Esophagus muscularis mucosa (tissue), 4 donors: ENCODE measurements at places on chromosomes 13 and 19. TPM values are rescaled to one million over a fixed set of nuclear protein-coding genes. Genes with fewer than 3 reads are reported as not detected.

ACP7 gene
- not detected for total RNA-seq

GRCh38 chr13:53028063-53028462 is 550 bp upstream of the OLFM4 start:
- H3K36me3 ChIP-seq = no peaks in the 10 kb centered on the region
- H3K4me1 ChIP-seq = no peaks in the 10 kb centered on the region
- no peak for DNase-seq
- H3K4me3 ChIP-seq = no peak overlapping the region
- H3K27ac ChIP-seq = no peak overlapping the region

STX10 gene
- 62.6 TPM for total RNA-seq

GRCh38 chr13:42478531-42479156 is 95.3 kb upstream of the TNFSF11 start:
- H3K4me3 ChIP-seq = no peak overlapping the region
- no peaks in the 10 kb centered on the region for H3K4me1 ChIP-seq
- no peaks in the 10 kb centered on the region for H3K36me3 ChIP-seq
- DNase-seq = no peak

DNA sequence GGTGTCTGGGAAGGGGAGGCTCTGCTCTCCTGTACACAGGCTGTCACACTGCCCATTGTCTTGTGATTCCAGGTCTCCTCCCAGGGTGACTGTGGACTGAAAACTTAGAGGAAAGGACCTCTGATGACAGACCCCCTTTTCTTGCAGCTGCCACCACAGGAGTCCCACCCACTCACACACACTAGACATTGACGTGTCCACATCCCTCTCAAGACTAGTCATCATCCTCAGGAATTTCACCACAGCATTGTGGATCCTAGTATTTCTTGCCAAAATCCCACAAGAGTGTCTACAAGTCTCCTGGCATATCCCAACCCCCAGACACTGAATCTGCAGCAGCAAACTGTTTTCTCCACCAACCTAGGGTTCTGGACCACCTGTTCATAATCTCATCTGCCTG is 5.3 kb downstream of the ZNF85 start:
- no peak for DNase-seq
- no peak overlapping the region for H3K4me3 ChIP-seq
- no peaks in the 10 kb centered on the region for H3K36me3 ChIP-seq
- no peaks in the 10 kb centered on the region for H3K27me3 ChIP-seq
- no peak overlapping the region for H3K27ac ChIP-seq

- H3K36me3 ChIP-seq = no peaks in the 10 kb centered on the region
- H3K4me3 ChIP-seq = no peak overlapping the region
Observed at GRCh38 chr13:45209229-45209628, 8.4 kb upstream of the KCTD4 start.

ADM5 gene
- 3.5 TPM for total RNA-seq

DNA sequence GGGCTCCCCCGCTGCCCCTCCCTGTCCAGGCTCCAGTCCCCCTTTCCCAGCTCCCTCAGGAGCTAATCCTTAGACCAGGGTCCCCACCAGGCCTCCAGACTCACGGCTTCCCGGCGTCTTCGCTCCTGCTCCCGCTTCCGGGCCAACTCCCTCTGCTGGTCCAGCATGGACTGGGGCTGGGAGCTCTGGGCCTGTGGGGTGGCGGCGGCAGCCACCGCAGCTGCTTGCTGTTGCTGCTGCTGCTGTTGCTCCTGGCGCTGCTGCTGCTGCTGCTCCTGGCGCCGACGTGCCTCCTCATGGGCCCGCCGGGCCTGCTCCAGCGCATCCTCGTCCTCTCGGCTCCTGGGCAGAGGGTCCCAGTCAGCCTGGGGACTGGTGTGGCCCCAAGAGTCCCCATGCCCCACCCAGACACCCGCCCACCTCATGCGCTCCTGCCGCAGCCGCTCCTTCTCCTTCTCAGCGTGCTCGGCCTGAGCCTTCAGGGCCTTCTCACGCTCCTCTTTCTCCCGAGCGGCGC is 6.4 kb upstream of the EPHX3 start:
- H3K36me3 ChIP-seq = peaks cover 83% of the 10 kb centered on the region
- no peaks in the 10 kb centered on the region for H3K27me3 ChIP-seq
- peaks cover 10% of the 10 kb centered on the region for H3K4me1 ChIP-seq
- H3K4me3 ChIP-seq = no peak overlapping the region
- no peak for DNase-seq
